ENCODE measurements at places on chromosomes 2 and 18.

- DNase-seq, result peak; percentile 26
Measured at GRCh38 chr2:51505533-51505932, 473.6 kb upstream of the NRXN1 start.

DNA sequence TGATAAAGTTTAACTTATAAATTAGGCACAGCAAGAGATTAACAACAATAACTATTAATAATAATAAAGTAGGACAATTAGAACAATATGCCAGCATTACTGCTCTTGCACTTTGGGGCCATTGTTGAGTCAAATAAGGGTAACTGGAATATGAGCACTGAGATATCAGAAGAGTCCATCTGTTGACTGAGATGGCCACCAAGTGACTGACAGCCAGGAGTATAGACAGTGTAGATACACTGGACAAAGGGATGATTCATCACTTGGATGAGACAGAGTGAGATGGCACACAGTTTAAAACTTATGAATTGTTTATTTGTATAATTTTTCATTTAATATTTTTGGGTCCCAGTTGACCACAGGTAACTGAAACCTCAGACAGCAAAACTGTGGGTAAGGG, 20.0 kb downstream of the NAB1 start:
- no peak for DNase-seq

- no peak for DNase-seq
Measured at GRCh38 chr2:78734221-78734620, 291.3 kb upstream of the REG3G start.

GRCh38 chr2:196486146-196486545, 153.4 kb upstream of the CCDC150 start:
- no peak for DNase-seq

DNA sequence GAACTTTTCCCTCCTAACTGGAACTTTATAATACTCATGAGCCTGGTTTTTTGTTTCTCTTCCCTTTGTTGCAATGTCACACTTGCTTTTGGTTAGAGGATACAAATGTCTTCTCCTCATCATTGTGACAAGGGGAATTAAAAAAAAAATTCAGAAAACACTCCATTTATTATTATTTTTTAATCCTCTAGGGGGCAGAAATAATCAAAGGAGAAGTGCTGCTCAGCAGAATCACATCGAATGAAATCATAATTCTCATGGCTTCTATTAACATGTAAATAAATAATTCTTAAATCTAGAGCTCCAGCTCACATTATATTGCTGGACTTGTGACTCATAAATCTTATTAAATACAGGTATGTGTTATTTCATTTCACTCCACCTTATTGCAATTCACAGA, 273.8 kb downstream of the TRIB2 start:
- no peak for DNase-seq

DNA sequence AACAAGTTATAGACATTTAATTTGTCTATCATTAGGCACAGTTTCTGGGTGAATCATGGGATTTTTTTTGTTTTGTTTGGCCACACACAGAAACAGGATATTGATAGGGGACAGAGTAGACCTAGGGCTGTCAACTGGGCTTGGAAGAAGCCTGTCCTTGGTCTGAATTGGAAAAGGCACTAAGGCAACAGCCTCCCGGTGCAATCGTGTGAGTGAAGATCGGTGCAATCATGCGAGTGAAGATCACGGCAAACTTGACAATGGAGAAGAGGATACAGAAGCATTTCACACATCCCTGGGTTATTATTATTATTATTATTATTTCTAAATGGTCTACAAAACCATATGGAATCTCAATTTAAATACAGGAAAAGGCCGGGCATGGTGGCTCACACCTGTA, 94.5 kb downstream of the ACKR3 start:
- no peak for DNase-seq

- DNase-seq, result no peak
Measured at GRCh38 chr2:120829633-120830025, 94.0 kb downstream of the GLI2 start.

DNA sequence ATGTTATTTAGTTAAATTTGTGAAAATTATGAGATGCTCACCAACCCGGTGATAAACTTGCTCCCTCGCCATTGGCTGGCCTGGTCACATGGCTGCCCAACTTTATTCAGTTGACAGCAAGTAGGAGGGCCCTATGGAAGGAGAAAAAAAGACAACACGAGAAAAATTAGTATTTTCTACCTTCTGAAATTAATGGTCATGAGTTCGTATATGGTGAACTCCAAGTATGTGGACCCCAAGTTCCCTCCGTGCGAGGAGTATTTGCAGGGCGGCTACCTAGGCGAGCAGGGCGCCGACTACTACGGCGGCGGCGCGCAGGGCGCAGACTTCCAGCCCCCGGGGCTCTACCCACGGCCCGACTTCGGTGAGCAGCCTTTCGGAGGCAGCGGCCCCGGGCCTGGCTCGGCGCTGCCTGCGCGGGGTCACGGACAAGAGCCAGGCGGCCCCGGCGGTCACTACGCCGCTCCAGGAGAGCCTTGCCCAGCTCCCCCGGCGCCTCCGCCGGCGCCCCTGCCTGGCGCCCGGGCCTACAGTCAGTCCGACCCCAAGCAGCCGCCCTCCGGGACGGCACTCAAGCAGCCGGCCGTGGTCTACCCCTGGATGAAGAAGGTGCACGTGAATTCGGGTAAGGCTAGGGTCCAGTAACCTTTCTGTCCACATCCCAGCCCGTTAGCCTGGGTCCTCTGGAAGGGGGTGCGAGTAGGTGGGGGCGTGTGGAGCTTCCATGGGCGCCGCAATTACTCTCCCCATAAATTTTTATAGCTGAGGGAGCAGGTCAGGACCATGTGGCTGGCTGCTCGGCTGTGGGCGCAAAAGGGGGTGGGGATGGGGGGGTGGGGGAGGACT, at the start of gene HOXD4:
TSS of gene HOXD4 (plus strand) at position 109 of the 846 bp plus-strand sequence. CDS start at position 193, 84 bp downstream.
- no peak for DNase-seq

GRCh38 chr18:9867071-9867594, 18.6 kb upstream of the TXNDC2 start:
- DNase-seq, result peak; percentile 28

DNA sequence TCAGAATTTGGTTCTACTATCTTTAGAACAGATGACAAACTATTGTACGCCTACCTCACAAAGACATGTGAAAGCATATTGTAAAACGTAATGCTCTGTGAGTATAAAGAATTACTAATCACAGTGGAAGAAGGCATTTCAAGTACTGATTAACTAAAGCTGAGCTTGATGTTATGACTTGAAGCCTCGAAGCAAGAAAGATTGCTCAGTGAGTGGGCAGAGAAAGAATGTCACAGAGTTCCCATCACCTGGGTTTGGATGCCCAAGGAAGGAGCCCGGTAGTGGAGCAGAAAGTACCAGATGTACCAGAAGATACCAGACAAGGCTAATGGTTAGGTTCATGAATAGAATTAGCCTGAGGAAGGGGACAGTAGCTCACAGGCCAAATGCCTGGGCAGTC, 39.5 kb upstream of the FAM110C start:
- no peak for DNase-seq

- DNase-seq, result no peak
Measured at GRCh38 chr18:8794156-8794933, 89.0 kb downstream of the MTCL1 start.

GRCh38 chr2:24885221-24886125, 34.6 kb downstream of the ADCY3 start:
- no peak for DNase-seq

DNA sequence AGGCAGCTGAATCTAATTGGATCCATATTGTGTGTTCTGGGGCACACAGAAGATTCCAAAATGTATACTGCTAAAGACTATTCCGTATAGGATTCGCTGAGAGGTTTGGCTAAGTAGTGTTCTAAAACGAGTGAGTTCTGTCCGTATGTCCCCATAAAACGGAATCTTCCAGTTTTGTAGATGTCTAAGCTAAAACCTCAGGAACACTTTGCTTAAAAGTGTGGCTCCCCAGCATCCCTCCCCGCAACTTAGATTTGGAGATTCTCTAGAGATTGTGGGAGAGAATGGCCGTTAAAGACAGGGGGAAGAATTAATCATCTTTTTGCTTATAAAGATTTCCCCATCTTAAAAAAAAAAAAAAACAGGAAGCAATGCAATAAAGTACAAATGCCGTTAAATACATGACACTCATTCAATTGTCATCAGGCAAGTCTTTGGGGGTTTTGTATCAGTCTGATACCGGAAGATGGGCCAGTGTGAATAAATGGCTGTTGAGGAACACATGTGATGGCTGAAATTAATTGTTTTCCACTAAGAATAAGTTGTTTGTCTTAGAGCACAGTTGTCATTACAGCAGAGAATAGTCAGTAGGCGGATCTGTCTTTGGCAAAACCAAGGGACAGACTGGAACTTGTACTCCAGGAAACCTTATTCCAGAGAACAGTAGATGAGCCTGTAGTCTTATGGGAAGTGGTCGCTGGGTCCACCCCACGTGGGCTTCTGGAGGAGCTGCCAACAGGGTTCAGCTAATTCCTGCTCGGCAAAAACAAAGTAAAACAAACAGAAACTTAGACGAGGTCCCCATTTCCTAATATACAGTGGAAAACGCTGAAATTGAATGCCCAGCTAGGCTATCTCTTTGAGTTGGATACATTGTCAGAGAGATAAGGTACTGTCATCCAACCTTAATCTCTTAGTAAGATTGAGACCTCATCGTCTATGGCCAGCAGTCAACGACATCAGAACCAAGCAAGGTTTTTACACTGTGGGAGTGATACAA, 1.7 kb downstream of the EMILIN2 start:
- DNase-seq, result no peak

DNA sequence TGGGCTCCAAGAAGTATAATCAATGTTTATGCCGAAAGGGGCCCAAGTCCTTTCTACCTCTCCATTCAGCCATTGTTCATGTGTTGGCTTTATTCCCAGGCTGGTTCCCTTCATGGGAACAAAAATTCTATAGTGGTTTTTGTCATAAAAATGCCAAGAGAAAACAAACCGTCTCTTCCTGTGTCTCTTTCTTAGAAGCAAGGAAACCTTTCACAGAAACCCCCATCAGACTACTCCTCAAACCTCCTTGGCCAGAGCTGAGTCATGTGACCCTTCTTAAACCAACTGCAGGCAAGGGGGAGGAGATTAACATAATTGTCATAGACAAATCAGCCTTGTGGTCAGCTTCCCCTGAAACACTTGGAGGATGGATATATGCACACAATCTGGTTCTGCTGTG, 75.1 kb upstream of the TANK start:
- no peak for DNase-seq

DNA sequence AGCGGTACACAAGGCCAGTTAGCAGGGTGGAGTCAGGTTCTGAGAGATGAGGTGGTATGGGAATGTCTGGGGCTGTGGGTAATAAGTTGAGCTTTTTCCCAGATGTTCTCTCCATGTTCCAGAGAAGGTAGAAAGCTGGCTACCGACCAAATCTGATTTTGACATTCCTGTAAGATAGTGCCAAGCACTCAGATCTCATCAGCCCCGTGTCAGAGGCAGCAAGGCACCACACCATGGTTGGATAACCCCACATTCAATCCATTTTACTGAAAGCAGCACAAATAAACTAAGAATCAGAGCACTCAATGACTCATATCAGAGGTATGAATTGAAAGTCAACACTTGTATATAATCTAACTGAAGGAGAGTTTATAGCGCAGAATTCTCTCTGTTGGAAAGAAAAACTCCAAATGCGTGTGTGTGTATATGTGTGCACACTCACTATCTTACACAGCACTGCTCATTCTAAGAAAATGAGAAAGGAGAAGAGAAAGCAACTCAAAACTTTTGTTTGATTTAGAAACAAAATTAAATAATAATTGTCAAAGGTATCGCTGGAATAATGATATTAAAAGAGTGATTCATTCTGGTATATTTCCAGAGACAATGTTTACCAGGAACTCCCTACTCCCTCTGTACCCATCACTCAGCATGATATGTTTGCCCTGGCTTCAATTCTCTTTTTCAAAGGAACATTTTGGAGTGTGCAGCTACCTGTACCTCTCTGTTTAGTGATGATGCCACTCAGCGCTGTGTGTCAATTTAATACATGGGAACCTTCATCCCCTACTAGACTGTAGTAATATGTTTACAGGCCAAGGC, 375.1 kb upstream of the ID2 start:
- DNase-seq, result no peak

DNA sequence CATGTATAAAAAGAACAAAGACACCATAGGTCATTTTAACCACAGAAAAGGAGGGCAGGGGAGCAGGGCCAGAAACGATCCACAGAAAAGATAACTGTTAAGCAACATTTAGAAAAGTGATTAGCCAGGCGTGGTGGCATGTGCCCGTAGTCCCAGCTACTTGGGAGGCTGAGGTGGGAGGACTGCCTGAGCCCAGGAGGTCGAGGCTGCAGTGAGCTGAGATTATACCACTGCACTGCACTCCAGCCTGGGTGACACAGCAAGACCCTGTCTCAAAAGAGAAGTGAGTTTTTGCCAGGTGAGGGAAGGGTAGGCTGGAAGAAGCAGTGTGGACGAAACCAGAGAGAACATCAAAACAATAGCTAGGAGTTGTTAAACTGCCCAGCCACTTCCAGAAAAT, 3.3 kb downstream of the WDR12 start:
- DNase-seq, result no peak

DNA sequence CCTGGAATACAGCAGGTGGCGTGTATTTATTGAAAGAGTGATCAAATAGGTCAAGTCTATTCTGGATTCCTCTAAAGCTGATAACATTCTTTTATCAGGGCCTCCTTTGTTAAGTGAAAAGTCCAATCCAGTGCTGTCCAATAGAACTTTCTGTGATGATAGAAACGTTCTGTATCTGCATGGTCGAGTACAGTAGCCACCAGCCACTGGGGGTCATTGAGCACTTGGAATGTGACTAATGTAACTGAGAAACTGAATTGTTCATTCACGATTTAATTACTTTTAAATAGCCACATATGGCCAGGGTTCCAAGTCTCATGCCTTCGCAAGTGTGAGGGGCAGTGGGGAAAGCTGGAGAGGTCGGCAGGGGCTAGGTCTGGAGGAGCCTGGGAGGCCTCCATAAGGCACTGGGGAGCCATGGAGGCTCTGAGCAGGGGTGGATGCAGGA, 20.5 kb downstream of the SH2D6 start:
- no peak for DNase-seq

DNA sequence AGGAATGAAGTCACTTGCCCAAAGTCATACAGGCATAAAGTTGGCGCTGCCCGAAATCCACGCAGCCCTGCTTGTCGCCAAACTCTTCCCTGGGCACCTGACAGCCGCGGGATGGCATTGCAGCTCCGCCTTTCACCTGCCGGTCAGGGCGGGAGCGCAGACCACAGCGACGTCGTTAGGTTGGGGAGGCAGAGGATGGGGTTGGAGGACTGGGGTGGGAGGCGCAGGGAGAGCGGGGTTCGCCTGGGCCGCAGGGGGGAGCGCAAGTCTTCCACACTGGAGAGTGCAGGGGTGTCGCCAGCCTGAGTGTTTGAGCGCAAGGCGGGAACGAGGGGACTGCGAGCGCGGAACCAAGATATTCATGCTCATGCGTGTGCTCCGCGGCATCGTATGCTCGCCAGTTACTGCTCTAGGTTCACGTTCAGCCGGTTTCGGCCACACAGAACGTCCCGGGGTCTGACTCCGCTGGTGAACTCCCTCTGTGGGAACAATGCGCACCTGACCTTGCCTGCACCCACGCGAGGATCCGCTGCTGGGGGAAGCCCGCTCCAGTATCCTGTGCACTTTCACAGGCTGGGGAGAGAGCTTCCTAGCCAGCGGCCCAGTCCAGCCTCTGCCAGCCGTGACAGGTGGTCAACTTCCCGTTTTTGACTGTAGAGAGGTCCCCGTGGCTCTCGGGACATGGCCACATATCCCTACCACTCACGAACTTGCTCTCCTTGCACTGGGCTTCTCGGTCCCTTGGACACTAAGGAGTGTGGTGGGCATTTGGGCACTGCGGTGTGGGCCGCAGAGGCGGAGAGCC, 767 bp upstream of the NPPC start:
- DNase-seq, result peak; percentile 44

GRCh38 chr18:63213331-63213900, 106.2 kb downstream of the BCL2 start:
- no peak for DNase-seq
